ENCODE measurements at places on chromosomes 3 and 15.

GRCh38 chr3:196554205-196554604, 14.1 kb downstream of the WDR53 start:
- no peak overlapping the region for H3K4me3 ChIP-seq
- H3K4me1 ChIP-seq = no peaks in the 10 kb centered on the region
- H3K27me3 ChIP-seq = no peaks in the 10 kb centered on the region
- no peak overlapping the region for H3K27ac ChIP-seq
- H3K36me3 ChIP-seq = no peaks in the 10 kb centered on the region

GRCh38 chr3:197202694-197203093, 95.7 kb downstream of the DLG1 start:
- DNase-seq = no peak
- H3K4me3 ChIP-seq = no peak overlapping the region
- H3K27me3 ChIP-seq = no peaks in the 10 kb centered on the region
- no peak overlapping the region for H3K27ac ChIP-seq

GRCh38 chr3:52791366-52791765, 3.2 kb upstream of the ITIH3 start:
- H3K27me3 ChIP-seq = no peaks in the 10 kb centered on the region
- no peak for DNase-seq
- no peaks in the 10 kb centered on the region for H3K36me3 ChIP-seq
- H3K4me3 ChIP-seq = no peak overlapping the region
- no peaks in the 10 kb centered on the region for H3K4me1 ChIP-seq
- no peak overlapping the region for H3K27ac ChIP-seq

GRCh38 chr3:115082260-115082659, 64.8 kb downstream of the ZBTB20 start:
- 0 out of 2 replicates have a peak, but pooled peaks cover 3% of the 10 kb centered on the region for H3K4me1 ChIP-seq
- no peaks in the 10 kb centered on the region for H3K27me3 ChIP-seq
- no peaks in the 10 kb centered on the region for H3K36me3 ChIP-seq
- no peak overlapping the region for H3K4me3 ChIP-seq
- DNase-seq = no peak

DNA sequence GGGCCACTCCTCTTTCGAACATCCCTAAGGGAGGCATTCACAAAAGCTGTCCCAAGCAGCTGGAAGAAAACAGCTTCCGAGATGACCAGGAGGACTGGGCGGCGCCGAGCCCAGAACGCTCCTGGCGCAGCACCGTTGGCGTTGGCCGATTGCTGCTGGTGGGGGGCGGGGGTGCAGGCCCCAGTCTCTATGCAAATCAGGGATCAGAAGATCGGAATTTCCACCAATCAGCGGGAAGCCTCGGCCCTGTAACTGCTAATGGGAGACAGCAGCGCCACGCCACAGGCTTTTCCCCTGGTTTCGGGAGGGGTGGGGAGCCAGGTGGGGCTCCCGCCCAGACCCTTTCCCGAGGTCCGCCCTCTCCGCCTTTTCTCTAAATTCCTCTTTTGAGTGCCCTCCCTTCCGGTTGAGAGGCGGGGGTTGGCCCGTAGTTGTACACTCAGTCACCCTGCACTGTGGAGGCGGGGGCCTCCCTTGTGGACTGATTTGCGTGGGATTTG, 27.0 kb downstream of the HMCES start:
- H3K27me3 ChIP-seq = no peaks in the 10 kb centered on the region
- no peaks in the 10 kb centered on the region for H3K4me1 ChIP-seq
- peaks cover 13% of the 10 kb centered on the region for H3K36me3 ChIP-seq
- no peak for DNase-seq

GRCh38 chr3:39126532-39127071, 19.1 kb downstream of the TTC21A start:
- H3K27ac ChIP-seq = no peak overlapping the region
- no peaks in the 10 kb centered on the region for H3K4me1 ChIP-seq
- H3K4me3 ChIP-seq = no peak overlapping the region
- H3K36me3 ChIP-seq = no peaks in the 10 kb centered on the region
- peak; percentile 30 for DNase-seq

DNA sequence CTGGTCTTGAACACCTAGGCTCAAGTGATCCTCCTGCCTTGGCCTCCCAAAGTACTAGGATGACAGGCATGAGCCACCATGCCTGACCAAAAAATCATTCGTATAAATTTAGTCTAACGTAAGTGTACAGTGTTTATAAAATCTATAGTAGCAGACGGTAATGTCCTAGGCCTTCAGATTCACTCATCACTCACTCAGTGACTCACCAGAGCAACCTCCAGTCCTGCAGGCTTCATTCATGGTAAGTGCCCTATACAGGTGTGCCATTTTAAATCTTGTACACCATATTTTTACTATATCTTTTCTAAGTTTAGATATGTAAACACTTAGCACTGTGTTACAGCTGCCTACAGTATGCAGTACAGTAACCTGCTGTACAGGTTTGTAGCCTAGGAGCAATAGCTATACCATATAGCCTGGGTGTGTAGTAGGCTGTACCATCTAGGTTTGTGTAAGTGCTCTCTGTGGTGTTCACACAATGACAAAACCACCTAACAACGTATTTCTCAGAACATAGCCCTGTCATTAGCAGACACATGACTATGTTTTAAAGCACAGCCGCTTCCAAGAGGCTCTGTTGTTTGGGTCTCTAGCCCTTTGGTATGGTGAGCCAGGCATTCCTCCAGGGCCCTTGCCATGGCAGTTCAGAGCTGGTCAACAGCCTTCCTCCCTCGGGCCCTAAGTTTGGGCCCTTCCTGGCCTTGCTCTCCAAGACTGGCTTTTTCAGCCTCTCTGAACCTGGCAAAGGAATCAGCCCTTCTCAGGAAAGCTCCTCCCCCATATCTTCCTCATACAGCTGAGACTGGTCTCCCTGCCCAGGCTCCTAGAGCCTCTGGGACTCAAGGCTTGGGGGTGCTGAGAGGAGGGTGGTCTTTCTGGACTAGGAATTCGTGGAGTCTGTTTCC, 1.9 kb upstream of the CCDC9B start:
- no peak overlapping the region for H3K27ac ChIP-seq
- no peak for DNase-seq
- H3K4me1 ChIP-seq = peaks cover 32% of the 10 kb centered on the region

GRCh38 chr15:91072161-91072560, 27.9 kb upstream of the SV2B start:
- no peak overlapping the region for H3K4me3 ChIP-seq
- H3K36me3 ChIP-seq = no peaks in the 10 kb centered on the region
- no peak overlapping the region for H3K27ac ChIP-seq
- H3K27me3 ChIP-seq = peaks cover 3% of the 10 kb centered on the region

DNA sequence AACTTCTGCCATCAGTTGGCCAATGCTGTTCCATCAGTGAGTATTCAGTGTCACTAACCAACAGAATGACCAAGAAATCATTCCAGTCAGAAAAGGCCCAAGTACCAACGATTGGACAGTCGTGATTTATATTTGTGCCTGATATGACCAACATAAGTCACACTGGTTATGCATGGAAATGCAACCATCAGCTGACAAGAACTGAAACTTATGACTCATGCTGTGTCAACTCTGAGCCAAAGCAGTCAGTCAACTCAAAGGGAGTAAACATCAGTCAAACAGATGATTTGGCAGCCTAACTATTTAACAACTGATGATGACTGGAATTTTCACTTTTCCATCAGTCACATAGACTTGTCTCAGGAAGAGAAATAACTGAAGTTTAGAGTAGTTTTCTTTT, 142.4 kb downstream of the ANXA2 start:
- no peak for DNase-seq
- H3K4me3 ChIP-seq = no peak overlapping the region
- H3K27me3 ChIP-seq = no peaks in the 10 kb centered on the region
- H3K27ac ChIP-seq = no peak overlapping the region

GRCh38 chr3:39592311-39593050, 125.0 kb downstream of the MOBP start:
- DNase-seq = no peak
- H3K4me3 ChIP-seq = no peak overlapping the region
- no peaks in the 10 kb centered on the region for H3K36me3 ChIP-seq
- H3K27me3 ChIP-seq = no peaks in the 10 kb centered on the region

DNA sequence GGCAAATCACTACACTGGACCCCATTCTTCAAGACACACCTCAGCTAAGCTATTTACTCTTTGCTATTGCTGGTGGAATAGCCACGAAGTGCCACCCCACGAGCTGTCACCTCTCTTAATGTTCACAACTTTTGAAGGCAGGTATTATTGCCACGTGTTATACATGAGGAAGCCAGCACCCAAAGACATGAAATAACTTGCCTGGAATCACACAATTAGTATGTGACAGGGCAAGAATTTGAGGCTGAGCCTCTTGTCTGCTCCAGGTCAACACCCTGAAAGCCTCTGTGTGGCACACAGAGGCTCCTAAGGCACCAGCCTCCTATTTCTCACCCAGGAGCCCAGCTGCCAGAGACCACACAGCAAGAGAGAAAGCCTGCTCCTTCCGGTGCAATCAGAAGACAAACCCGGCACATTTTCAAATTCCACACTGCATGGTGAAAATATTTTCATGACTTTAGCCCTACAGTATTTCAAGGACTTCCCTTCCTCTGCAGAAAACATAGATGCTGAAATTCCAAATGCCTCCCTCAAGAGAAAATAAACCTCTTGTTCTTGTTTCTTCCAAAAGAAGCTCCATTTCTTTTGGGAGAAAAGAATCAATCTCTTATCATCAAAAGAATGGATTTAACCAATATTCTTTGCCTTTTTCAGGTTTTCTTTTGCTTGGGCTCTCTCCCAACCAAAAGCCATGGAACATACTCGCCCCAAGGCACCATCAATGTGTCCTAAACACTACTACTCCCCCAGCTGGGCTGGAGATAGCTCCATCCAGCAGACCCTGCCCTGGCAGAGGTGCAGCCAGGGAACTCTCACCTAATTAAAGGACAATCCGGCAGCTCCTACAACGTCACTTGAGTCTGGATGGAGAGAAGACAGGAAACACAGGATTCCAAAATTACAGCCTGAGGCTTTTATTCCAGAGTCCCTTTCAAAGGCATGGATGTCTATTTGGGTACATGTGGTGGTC, 84.7 kb upstream of the THBS1 start:
- DNase-seq = peak; percentile 66
- peaks cover 20% of the 10 kb centered on the region for H3K4me1 ChIP-seq
- no peaks in the 10 kb centered on the region for H3K36me3 ChIP-seq
- no peak overlapping the region for H3K4me3 ChIP-seq
- peak overlapping the region; percentile 25 for H3K27ac ChIP-seq
- no peaks in the 10 kb centered on the region for H3K27me3 ChIP-seq

DNA sequence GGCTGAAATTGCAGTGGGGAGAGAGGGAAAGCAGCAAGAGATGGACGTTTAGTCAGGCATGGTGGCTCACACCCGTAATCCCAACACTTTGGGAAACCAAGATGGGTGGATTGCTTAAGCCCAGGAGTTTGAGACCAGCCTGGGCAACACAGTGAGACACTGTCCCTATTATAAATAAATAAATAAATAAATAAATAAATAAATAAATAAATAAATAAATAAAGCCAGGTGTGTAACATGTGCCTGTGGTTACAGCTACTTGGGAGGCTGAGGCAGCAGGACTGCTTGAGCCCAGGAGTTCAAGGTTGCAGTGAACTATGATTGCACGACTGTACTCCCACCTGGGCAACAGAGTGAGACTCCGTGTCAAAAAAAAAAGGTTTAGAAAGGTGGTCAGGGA, 54.0 kb upstream of the ARPP19 start:
- no peak overlapping the region for H3K4me3 ChIP-seq
- no peak for DNase-seq
- no peaks in the 10 kb centered on the region for H3K27me3 ChIP-seq

- H3K27ac ChIP-seq = no peak overlapping the region
- 0 out of 2 replicates have a peak, but pooled peaks cover 6% of the 10 kb centered on the region for H3K4me1 ChIP-seq
- DNase-seq = no peak
These were observed 351.6 kb upstream of the TMCO5A start for GRCh38 chr15:37582852-37583251.
